ENCODE measurements at places on chromosomes 12 and 14. TPM values are rescaled to one million over a fixed set of nuclear protein-coding genes. Genes with fewer than 3 reads are reported as not detected.

DNA sequence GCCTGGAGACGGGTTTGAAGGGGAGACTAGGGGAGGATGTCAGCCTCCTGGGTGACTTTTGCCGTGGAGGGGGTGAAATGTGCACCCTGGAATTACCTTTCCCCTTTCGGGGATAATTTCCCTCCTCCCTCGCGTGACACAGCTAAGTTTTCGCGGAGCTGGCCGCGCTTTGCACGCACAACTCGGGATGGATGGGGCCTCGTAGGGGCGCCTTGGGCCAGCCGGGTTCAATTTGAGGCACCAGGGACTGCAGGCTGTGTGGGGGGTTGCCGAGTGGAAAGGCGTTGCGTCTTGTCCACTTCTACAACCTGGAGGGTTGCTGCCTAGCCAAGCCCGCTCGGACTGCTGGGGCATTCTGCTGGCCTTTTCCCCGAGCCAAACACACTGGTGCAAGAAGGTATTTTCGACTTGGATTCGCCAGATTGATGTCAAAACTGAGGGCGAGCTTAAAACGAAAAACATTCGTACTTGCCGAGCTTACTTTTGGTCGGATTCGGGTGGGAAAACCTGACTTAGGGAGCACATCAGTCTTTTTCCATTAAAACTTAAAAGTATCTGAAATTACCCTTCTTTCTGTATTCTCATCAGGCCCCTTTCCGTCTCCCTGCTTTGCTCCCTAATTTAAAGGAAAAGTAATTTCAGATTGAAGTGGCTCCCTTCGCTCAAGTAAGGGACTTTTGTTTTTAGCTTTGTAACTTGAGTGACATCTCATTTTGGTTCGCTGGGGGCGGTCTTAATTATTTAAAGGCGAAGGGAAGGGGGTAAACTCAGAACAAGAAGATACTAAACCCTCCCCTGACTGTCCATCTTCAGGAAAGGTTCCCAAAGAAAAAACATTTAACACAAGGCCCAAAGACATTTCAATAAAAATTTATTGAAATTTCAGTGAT is 14.3 kb downstream of the TBX3 start:
- no peak for DNase-seq

GRCh38 chr14:54226103-54226502 is 170.7 kb upstream of the CDKN3 start:
- no peak for DNase-seq

DNA sequence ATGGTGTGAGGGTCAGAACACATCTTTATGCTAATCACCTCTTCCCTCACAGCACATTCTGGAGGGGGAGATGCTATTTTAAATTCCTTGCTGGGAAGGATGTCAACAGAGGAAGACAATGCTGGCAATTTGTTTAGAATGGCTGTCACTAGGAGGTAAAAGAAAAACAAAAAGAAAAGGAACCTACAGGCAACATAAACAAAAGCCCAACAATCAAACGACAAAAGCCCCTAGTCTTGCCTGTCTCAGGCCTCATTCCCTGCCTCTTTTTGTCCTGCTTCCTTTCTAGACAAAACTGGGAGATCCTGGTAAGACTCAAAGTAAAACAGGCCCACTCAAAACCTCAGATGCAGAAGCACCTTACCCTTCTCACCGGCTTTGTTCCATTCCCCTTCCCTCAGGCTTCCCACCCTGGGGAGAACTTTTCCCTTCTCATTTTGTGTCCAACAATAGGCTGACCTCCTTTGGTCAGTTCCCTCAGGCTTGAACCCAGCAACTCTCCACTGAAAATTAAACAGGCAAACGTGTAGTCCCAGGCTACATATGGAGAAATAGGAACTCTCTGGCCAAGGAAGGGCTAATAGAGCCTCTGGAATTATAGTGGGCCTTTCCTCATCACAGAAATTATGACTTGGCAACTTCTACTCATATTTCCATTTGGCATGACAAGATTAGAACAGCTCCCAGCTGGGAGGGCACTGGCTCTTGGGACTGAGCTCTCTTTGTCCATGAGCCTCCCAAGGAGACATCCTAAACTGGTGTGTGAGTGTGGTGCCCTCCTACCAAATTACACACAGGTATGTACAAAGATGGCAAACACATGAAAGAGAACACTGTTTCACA is 193.0 kb downstream of the MON2 start:
- DNase-seq, result peak; percentile 56

GRCh38 chr12:14954269-14954668 is 7.1 kb downstream of the ARHGDIB start:
- DNase-seq, result no peak

DNA sequence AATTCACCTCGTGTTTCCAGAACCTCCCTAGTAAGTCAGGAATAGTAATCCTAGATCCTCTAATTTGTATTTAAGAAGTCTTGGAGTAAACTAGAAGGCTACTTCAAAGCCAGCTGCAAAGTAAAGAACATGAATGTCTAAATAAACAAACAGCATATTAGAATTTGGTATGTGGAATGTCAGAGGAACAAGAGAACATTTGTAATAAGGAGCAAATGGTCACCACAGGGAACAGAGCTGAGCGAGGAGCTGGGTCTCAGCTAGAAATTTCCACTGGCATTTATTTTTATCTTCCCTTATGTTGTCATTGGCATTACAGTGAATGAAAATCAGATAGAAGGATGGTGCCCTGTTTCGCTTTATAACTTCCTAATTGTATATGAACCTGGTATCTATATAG is 50.2 kb downstream of the FRMD6 start:
- no peak for DNase-seq

DNA sequence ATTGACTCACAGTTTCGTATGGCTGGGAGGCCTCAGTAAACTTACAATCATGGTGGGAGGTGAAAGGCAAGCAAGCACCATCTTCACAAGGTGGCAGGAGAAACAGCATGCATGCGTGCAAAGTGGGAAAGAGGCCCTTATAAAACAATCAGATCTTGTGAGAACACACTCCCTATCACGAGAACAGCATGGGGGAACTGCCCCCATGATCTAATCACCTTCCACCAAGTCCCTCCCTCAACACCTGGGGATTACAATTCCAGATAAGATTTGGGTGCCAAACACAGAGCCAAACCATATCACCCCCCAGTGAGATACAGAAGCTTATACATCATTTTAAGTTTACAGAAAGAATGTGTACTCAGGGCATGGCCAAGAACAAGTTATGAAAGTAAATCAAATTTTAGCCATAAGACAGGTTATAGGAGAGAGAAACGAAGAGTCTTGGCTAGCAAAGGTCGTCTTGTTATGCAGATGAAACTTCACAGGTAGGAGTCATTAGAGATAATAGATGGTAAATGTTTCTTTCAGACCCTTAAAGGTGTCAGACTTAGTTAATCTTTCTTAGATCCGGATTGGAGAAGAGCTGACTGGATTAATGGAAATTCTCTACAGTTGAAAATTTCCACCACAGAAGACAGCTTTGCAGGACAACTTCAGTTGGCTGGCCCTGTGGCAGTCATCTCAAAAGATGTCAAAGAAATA is 79.8 kb upstream of the SEL1L start:
- no peak for DNase-seq

- no peak for DNase-seq
These were observed 926 bp downstream of the HRK start for GRCh38 chr12:116880213-116880816.

- DNase-seq, result no peak
These were observed 339.5 kb downstream of the DPF3 start for GRCh38 chr14:72554401-72554800.

- peak; percentile 61 for DNase-seq
These were observed 19.8 kb upstream of the TESC start for GRCh38 chr12:117118838-117119591.

GRCh38 chr14:96307434-96307833 is 51.4 kb downstream of the BDKRB1 start:
- no peak for DNase-seq

DNA sequence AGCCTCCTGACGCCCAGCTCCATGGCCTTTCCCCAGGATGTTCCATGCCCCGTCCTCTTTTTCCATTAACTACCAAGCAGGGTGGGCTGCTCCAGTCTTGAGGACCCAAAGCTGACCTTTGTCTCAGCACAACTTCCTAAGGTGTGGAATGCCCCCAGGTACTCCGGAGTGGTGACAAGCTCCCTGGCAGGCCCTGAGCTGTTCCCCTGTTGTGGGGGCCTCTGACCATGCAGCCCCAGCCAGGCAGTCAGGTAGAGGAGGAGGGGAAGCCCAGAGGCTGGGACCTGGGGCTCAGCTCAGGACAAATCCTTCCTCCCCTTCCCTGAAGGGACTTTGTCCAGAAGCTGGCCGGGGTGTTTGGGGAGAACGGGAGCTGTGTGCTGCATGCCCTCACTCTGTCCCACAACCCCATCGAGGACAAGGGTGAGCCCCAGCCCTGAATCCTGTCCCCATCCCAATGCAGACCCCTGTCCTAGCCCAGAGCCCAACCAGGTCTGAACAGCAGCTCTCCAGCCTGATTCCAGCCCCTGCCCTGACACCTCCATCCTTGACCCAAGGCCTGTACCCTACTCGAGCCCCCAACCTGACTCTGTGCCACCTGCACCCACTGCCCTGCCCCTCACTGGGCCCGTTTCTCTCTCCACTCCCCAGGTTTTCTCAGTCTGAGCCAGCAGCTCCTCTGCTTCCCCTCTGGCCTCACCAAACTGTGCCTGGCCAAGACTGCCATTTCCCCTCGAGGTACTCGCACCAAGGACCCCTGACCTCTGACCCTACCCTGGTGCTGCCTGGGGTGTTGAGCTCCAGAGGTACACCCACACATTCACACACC is 4.4 kb downstream of the CARMIL3 start:
- no peak for DNase-seq

- no peak for DNase-seq
These were observed 177.8 kb downstream of the PRKD1 start for GRCh38 chr14:29749829-29750228.

GRCh38 chr14:67911562-67911961 is 92.0 kb downstream of the RAD51B start:
- DNase-seq, result no peak

- no peak for DNase-seq
These were observed 42.1 kb downstream of the GPR68 start for GRCh38 chr14:91202234-91202974.

- DNase-seq, result peak; percentile 10
These were observed 133.4 kb downstream of the KICS2 start for GRCh38 chr12:64088431-64089349.

GRCh38 chr12:25187781-25188180 is 7.2 kb downstream of the DNAI7 start:
- DNase-seq, result no peak

TRPV4 gene
- total RNA-seq, result 2.1 TPM

RNASE3 gene
- total RNA-seq, result not detected

PPFIA2 gene
- 1.8 TPM for total RNA-seq

KRT4 gene
- total RNA-seq, result not detected

SLC7A7 gene
- 6.3 TPM for total RNA-seq

All from H1 (cell line).